D341Med (cell line): ENCODE measurements at places on chromosomes 1 and 21.

- no peak for DNase-seq
Measured at GRCh38 chr1:242712248-242712647, 187.8 kb upstream of the PLD5 start.

DNA sequence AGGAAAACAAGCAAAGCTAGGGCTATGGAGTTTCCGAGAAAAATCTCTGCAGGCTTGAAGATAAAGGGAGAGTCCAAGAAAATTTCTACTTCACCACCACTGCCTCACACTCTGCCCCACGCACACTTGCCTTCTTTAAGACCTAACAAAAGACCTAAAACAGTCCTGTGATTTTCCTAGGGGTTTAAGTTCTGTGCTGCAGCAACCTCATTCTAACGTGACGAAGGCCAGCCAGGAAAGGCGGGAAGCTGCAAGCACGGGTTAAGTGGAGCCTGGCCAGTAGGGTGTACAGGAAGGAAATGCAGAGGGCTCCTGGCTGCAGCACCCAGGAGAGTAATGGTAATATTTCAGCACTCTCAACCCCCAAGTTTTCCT, 1.5 kb downstream of the SPATA6 start:
- DNase-seq: no peak

DNA sequence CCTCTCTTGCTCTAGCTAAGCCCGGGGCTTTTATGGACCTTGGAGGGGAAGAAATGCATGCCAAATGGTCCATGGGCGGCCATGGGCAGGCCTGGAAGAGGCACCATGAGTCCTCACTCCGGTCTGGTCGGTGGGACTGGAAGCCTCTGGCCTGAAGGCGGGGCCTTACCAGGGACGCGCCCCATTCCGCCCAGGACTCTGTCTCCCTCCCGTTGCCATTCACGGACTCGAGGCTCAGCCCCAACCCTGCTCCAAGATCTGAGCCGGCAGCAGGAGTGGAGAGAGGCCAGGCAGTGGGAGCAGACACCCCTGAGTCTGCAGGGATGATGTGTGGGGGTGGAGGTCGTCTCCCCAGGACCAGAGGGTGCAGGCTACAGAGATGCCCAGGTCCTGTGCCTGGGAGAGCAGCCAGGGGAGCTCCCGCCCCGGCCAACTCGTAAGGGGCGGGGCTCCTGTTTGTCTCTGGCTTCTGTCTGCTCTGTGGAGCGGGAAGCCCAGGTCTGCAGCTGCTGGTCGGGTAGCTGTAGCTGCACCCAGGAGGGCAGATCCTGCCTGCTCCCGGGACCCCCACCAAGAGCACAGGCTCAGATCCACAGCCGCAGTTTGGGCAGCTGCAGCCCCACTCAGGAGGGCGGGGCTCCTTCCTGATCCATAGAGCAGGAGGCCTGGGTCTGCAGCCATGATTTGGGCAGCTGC, 8.3 kb upstream of the KANK4 start:
- DNase-seq: no peak

DNA sequence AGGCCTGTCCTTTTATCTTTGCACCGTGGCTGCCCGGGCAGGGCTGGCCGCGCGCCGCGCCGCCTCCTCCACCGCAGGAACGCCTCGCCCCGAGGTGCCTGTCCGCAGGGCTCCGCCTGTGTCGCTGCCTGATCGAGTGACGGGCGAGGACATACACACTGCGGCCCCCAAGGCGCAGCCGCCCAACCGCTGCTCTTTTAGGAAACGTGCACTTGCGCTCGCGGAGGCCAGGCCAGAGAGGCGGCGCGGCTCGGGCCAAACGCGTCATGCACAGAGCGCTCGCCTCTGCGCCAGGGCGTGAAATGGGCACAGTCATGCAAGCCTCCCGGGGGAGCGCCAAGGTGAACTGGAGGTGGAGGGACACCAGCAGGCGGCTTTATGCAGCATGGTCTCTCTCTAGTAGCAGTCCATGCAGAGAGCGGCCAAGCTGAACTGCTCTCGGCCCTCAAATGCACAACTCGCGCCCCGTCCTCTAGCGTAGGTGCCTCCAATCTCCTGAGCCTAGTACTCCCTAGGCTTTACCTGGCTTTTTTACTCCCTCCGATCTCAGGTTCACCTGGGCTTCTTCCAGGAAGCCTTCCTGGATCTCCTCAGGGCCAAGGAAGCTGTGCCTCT, 12.9 kb downstream of the TRABD2B start:
- no peak for DNase-seq
